ENCODE measurements at places on chromosomes 4 and X.

GRCh38 chrX:9897761-9898161, 69.4 kb upstream of the CLDN34 start:
- no peaks in the 10 kb centered on the region for H3K27me3 ChIP-seq
- no peak for DNase-seq
- no peaks in the 10 kb centered on the region for H3K4me1 ChIP-seq
- no peak overlapping the region for H3K4me3 ChIP-seq

DNA sequence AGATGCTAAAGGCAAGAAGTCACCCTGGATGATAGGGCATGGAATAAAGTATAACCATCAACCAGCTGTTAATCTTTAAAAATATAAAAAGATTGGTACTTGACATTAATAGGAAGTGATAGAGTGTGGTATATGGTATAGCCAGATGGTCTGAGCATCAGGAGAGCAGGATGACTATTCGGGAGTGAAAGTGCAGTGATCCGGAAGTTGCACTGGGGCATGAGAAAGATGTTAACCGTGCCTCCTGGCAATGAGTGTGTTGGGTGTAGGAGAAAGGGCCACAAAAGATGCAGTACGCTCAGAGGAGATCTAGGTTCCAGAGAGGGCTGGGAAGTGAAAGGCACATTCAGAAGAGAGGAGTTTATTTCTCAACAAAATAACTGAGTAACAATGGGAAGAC, 65.0 kb downstream of the TSPAN7 start:
- H3K4me1 ChIP-seq = no peaks in the 10 kb centered on the region
- no peaks in the 10 kb centered on the region for H3K27me3 ChIP-seq
- H3K4me3 ChIP-seq = no peak overlapping the region
- no peaks in the 10 kb centered on the region for H3K36me3 ChIP-seq
- DNase-seq = no peak

GRCh38 chrX:153626025-153626633, 20.9 kb upstream of the DUSP9 start:
- H3K27ac ChIP-seq = no peak overlapping the region
- H3K4me3 ChIP-seq = no peak overlapping the region
- no peak for DNase-seq

- H3K27ac ChIP-seq = no peak overlapping the region
- H3K27me3 ChIP-seq = no peaks in the 10 kb centered on the region
- no peaks in the 10 kb centered on the region for H3K36me3 ChIP-seq
- no peak for DNase-seq
- no peak overlapping the region for H3K4me3 ChIP-seq
Measured at GRCh38 chr4:112604589-112604988, 32.1 kb downstream of the ZGRF1 start.

- H3K36me3 ChIP-seq = no peaks in the 10 kb centered on the region
- no peaks in the 10 kb centered on the region for H3K4me1 ChIP-seq
- no peak overlapping the region for H3K27ac ChIP-seq
- DNase-seq = no peak
- no peak overlapping the region for H3K4me3 ChIP-seq
- peaks cover 3% of the 10 kb centered on the region for H3K27me3 ChIP-seq
Measured at GRCh38 chrX:149469406-149469805, 35.7 kb downstream of the IDS start.

- H3K27ac ChIP-seq = no peak within 1 kb of the TSS
- DNase-seq = no peak
- H3K36me3 ChIP-seq = no peaks in the 10 kb centered on the region
- no peaks in the 10 kb centered on the region for H3K27me3 ChIP-seq
- H3K4me1 ChIP-seq = no peaks in the 10 kb centered on the region
- no peak within 1 kb of the TSS for H3K4me3 ChIP-seq
Measured at GRCh38 chr4:10020871-10021652, at the start of gene SLC2A9. Gene SLC2A9, minus strand, starts transcription at chr4:10021497. Its CDS starts 68 bp downstream, at chr4:10021429.

Data from pancreas (tissue), 10 donors.